Thyroid gland (tissue), 4 donors: ENCODE measurements at places on chromosomes 2 and 18. TPM values are rescaled to one million over a fixed set of nuclear protein-coding genes. Genes with fewer than 3 reads are reported as not detected.

DNA sequence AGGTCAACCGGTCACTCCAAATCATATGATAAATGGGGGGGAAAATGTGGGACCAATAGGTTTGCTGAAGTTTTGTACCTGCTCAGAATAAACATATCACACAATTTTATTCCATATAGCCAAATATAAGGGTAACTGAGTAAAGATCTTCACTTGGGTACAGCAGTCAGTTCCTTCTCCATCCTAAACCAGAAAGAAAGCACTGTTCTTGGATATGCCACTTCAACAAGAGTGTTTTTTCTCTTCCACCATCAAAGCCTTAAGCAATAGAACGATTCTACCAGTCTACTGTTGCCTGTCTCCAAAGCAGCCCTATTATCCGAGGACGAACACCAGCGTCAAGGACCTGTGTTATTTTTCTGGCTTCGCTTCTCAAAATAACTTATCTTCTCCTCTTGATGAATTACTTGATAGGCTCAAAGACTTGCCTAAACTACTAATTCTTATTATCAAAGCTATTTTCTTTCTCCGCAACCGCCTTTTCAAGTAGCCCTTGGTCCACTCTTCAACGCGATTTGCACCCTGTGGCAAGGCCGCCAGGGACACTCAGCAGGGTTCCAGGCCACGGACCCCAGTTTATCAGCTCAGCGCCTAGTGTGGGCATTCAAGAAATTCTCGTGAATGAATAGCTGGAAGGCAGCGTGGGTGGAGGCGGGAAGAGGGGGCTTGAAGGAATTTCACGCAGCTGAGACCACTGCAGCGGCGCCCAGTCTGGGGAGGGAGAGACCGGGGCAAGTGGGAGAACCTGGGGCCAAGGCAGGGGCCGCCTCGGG is 646 bp downstream of the ALS2 start:
- peak; percentile 53 for DNase-seq

DNA sequence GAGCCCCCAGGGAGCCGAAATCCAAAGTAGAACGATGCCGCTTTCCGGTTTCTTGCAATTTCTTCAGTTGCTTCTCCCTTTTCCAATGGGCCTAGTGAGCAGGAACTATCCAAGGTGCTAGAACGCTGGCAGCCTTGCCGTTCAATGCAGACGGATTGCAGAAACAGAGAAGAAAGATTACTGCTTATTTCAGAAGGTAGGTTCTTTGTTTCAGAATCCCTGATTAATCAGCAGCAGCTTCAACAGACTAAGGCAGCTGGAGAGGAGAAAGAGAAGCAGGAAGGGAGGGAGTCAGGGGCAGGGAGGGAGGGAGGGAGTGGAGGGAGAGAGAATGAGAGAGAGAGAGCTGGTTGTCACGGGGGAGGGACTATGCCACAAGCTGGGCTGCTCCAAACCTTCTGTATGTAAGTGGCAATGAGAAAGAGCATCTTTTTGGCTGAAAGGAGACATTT is 576 bp downstream of the NYAP2 start:
- peak; percentile 55 for DNase-seq

DNA sequence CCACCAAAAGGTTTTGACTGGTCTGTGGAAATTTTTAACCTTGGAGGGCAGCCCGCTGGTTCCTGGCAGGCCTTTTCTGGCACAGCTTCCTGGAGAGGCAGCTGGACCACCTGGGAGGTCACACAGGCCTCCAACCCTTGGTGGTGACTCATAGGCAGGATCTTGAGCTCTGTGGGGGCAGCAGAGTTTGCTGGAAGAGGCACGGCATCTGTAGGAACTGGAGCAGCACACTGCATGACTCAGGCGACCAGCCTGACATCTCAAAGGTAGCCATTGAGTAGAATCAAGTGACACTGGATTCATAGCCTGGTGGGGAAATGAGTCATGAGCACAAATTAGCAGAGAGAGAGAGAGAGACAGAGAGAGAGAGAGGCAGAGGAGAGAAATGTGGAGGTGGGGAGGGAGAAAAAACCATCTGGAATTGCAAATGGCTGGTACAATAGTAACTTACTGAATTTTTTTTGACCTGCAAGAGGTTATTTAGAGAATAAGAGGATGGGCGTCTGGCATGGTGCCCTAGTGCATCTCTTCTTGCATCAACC is 57.4 kb downstream of the TRPM8 start:
- no peak for DNase-seq

DNA sequence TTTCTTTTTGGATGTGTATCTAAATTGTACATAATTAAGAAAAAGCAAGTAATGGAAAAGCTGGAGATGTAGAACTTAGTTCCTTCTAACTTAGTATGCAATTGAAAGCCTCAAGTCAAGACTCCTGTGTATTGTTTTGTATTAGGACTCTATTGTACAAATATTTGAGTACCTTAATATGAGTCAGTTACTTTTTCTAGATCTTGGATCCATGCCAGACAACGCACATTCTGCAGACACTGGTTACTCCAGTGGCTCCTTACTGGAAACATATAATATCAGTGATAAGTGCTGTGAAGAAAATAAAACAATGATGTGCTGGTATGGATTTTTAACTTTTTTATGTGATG is 1.5 kb downstream of the SLC39A10 start:
- DNase-seq: no peak

DNA sequence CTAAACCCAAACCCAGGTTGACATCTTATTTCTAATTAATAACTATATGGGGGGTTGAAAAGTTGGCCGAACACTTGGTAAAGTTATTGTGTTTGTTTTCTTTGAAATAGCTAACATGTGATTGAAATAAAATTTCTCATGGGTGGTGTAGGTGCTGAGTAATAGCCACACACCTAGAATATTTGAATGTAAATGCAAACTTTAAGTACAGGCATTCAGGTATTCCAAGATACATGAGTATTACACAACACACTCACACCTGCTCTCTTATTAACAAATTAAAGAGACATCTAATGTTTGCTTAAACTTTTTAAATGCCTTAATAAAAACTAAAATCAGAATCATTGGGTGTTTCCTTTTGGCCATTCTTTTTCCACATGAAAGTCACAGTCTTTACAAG is 165.5 kb downstream of the EHBP1 start:
- DNase-seq: no peak

- no peak for DNase-seq
Measured at GRCh38 chr2:53516650-53517049, 251.0 kb upstream of the CHAC2 start.

DNA sequence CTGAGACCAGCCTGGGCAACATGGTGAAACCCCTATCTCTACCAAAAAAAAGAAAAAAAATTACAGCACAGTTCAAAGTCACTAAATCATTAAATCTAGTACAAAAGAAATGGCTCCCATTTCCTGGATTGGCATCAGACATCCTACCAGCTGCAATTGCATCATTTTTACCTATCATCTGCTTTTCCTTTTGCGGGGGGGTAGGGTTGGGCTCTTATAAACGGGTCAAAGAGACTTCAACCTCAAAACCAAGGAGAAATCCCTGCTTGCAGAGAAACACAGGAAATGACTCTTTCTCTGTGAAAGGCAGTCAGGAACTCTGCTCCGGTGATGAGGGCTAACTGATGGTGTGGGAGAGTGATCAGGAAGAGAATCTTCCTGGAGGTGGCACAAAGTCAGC is 45.3 kb upstream of the RFX8 start:
- no peak for DNase-seq

- DNase-seq: peak; percentile 70
Measured at GRCh38 chr2:70143314-70144150, 47.3 kb downstream of the C2orf42 start.

GRCh38 chr18:48017635-48018034 is 87.2 kb upstream of the SMAD2 start:
- no peak for DNase-seq

GRCh38 chr18:9545029-9545428 is 69.3 kb downstream of the PPP4R1 start:
- no peak for DNase-seq

DNA sequence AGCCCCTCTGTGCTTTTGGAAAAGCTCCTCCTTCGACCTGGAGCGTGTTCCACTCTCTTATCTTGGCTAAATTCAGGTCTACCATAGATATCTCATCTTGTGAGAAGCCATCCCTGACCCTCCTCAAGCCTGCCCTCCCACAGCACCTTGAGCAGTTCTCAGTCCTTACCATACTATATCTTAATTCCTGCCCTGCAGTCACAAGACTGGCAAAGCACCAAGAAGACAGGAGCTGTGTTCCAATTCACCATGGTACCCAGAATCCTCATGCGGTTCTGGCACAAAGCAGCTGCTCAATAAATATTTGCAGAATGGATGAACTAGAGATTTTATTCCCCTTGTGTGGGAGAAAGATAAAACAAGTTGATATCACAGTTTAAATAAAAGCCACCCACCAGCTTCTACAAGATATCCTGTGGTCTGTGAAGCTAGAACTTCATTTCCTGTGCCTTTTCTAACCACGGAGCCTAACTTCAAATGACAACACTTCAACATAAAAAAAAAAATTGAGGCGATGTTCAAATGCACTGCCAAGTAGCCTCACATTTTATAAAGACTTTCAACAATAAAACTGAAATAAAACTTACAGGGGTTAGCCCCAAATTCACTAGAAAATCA is 19.5 kb downstream of the MARCHF4 start:
- no peak for DNase-seq

- DNase-seq: no peak
Measured at GRCh38 chr2:194294156-194294555, 1362.9 kb upstream of the SLC39A10 start.

- DNase-seq: no peak
Measured at GRCh38 chr2:63059793-63060471, 9.3 kb downstream of the OTX1 start.

GRCh38 chr2:62597323-62597722 is 91.3 kb upstream of the TMEM17 start:
- DNase-seq: no peak

DNA sequence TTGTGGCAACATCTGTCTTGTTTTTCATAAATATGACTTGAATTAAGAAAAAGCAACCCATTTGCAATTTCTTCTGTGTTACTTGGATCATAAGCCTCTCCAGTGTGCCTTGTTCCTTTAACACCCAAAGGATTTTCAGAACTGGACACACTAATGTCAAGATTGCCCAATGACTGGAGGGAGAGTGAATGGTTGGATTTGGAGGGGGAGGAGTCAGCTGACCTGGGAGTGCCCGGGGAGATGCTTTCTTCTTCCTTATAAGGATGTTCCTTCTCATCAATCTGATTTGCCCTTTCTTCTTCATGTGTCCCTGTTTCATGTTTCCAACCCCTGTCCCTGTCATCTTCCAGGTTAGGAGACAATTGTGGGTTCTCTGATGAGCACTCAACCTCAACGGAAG is 48.8 kb downstream of the ALPK2 start:
- DNase-seq: no peak

GRCh38 chr2:43098539-43098938 is 127.9 kb downstream of the ZFP36L2 start:
- no peak for DNase-seq

- no peak for DNase-seq
Measured at GRCh38 chr2:218290316-218291261, 1.7 kb downstream of the TMBIM1 start.

GRCh38 chr18:75517286-75517685 is 89.8 kb upstream of the SMIM21 start:
- DNase-seq: no peak

DNA sequence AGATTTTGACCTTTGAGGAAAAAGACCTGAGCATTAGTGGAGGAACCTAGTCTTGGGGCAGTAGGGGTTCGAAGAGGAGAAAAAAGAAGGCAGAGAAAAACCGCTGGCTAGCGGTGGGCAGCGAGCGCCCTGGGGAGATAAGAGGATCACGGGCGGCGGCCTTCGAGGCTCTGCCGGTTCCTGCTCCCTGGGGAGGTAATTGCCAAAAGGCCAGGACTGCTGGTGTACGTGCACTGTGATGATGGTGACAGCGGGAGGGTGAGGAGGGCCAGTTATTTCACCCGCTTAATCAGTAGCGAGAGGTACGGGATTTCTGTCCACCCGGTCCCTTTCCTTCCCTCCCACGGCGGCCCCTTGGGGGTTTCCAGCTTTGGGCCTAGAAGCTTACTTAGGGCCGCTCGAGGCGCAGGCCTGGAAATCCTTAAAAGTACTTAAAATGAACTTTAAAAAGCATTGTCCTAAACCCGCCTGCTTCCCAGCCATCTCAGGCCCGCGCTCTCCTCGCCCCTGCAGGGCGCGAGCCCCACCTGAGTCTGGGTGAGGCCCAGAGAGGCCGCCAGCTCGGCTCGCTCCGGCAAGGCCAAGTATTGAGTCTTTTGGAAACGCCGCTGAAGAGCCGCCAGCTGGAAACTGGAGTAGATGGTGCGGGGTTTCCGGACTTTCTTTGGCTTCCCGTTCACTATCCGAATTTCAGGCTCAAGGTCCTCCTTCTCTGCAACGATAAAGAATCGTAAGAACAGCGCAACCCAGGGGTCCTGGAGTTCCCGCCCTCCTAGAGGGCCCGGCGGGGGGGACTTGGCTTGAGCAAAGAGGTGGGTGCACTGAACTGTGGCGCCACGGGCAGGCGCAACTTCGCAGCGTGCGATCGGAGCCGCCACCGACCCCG is 1.5 kb downstream of the DLX2 start:
- no peak for DNase-seq

GRCh38 chr2:176650838-176651555 is 381.8 kb downstream of the MTX2 start:
- DNase-seq: no peak

DNA sequence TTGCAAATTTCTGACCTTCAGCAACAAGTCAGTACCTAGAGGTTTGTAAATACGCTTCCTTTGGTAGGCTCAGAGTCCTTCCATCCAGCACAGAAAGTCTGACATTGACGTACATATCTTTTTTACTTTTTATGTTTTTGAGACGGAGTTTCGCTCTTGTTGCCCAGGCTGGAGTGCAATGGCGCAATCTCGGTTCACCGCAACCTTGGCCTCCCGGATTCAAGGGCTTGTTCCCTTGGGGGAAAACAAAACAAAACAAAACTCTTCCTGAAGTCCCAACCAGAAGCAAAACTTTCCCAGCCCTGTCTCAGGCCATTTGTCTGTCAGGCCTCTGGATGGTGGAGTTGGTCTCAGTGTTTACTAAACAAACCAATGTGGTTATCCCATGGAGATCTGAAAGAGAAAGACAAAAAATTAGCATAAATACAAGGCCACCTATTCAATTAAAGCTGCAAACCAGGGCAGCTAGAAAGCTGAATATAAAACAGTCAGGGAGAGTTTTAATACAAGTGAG is 29.6 kb upstream of the ATL2 start:
- DNase-seq: peak; percentile 20

DNA sequence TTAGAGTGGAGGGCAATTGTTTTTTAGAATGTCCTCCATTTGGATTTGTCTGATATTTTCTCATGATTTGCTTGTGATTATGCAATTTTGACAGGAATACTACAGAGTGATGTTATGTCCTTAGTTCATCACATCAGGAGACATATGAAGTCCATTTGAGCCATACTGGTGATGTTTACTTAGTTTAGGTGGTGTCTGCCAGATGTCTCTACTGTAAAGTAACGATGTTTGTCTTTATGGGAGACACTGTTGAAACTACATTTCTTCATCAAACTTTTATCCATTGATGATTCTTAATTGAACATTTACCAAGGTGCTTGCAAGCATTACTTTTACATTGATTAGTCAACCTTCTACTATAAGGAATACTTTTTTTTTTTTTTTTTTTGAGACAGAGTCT is 4.9 kb upstream of the SNORC start:
- no peak for DNase-seq

The CDH19 gene
- 2.3 TPM for total RNA-seq

The TLX2 gene
- total RNA-seq: not detected

The TANC1 gene
- total RNA-seq: 68.3 TPM

The LHCGR gene
- total RNA-seq: 0.59 TPM

The SULT1C2 gene
- total RNA-seq: 37.3 TPM

The STAT4 gene
- 2.6 TPM for total RNA-seq

The PAPOLG gene
- 63.2 TPM for total RNA-seq

The SCYGR6 gene
- not detected for total RNA-seq

The PFN4 gene
- total RNA-seq: not detected

The IL1RL1 gene
- total RNA-seq: 1.4 TPM

The MOGAT1 gene
- total RNA-seq: not detected
